ENCODE measurements at places on chromosomes 11 and 22.

- peak; percentile 84 for DNase-seq
Observed at GRCh38 chr11:117473481-117474091, 145.9 kb downstream of the CEP164 start.

- no peak for DNase-seq
Observed at GRCh38 chr22:33209930-33210784, 152.0 kb upstream of the SYN3 start.

- DNase-seq: no peak
Observed at GRCh38 chr11:46026606-46027293, 94.5 kb downstream of the PHF21A start.

DNA sequence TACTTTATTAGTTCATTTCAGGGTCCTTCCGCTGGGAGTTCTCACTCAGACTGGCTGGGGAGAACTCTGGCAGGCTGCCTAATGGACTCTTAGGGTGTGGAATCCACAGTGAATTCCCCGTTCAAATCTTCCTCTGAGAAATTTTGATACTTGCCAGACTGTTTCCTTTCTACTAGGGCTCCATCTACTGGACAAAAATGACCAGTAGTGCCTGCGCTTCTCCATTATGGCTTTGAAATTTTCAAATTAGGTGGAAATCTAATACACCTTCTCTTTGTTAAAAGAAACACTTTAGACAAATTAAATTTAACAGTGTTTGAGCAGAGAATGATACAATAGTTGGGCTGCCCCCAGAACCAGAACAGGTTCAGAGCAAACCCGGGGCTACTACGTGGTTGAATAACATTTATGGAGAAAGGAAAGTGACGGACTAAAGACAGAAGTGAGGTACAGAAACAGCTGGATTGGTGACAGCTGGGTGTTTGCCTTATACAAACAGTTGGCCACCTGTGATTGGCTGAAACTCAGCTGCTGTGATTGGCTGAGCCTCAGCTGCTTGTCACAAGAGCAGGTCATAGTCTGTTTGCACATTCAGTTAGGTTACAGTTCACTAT lies 52.9 kb upstream of the FDX1 start:
- peak; percentile 21 for DNase-seq

GRCh38 chr22:48639896-48640748 lies 1187.6 kb downstream of the BRD1 start:
- DNase-seq: no peak

- DNase-seq: no peak
Observed at GRCh38 chr11:40877981-40878380, 581.5 kb downstream of the LRRC4C start.

DNA sequence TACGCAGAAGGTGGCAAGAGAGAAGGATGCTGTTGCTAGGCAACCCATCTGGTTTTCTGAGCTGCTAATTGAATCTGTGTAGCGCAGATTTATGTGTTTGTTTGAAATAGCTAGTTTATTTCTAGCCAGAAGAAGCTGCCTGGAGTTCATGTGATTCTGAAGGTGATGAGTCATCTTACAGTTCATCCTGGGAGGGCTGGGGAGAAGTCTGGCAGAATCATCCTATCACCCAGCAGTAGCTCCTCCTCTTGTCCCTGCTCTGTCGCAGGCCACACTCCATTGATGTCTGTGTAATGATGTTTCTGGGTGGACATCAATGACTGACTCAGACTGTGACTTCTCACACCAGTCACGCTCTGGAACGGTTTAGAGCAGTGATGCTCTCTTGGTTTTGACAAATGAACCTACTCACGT lies 4.8 kb upstream of the FBXO7 start:
- no peak for DNase-seq

- no peak for DNase-seq
Observed at GRCh38 chr22:47796128-47796908, 1033.9 kb downstream of the TBC1D22A start.

DNA sequence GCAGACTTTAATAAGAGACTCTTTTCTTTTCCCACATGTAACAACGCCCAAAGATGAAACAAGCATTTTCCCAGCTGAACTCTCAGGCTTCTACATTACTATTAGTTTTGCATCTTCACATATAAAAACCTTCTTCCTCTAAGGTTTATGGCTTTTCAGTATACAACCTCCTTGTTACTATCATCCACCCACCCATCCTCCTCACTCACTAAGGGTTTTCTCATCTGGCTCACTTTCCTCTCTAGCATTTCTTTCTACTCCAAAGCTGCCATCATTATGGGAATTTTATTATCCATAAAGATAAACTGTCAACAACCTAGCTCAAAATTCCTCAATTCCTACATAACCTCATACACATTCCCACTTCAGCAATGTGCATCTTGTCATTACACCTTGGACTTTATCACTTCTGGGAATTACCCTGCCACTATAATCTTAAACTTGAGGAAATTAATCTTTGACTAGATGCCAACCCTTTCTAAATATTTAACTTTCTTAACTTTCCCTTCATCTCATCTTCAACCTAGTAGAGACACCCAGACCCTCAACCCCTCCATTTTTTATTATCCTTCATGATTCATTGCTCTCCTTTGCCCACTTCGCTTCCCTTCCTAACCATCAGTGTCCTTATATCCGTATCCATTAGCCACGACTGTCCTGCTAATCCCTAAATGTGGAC lies 30.9 kb downstream of the MTMR2 start:
- no peak for DNase-seq

DNA sequence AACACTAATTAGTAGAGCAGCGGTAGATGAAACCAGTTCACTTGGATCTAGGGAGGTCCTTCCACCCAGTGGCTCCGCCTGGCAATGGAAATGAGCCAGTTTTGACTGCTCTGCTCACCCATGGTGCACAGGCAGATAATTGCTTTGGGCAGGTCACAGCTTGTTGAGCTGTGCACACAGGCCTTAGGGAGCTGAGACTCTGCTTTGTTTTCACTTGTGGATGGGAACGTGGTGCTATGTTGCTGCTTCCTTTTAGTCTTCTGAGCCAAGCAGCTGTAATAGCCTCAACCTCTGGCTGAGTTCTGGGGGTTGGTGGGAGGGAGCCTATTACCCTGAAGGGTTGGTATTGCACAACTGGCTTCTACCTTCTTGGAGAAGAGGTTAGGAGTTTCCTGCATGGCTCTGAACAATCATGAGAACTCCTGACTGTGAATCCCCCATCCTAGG lies 262.3 kb upstream of the MTNR1B start:
- peak; percentile 74 for DNase-seq

GRCh38 chr11:20474882-20475517 lies 87.5 kb downstream of the PRMT3 start:
- DNase-seq: no peak

- no peak for DNase-seq
Observed at GRCh38 chr11:113255096-113255495, 59.3 kb upstream of the TTC12 start.

- no peak for DNase-seq
Observed at GRCh38 chr11:79059141-79059540, 381.7 kb downstream of the TENM4 start.

- DNase-seq: no peak
Observed at GRCh38 chr11:80638296-80638695, 1197.5 kb upstream of the TENM4 start.

DNA sequence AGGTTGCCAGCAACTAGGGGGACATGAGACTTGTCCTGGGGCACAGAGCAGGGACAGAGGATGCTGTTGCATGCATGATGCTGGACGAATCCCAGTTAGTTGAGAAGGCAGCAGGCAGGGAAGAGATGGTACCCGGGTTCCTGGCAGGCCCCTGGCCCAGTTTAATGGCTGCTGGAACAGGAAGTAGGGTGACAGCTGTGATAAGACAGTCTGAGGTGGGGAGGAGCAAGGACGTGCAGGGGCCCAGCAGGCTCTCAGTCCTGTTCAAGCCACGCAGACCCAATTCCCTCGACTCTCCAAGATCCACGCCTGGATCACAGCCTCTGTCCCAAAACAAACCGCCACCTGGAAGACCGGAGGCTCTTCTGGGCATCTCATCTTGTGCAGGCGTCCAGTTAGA lies 32.0 kb downstream of the LRRC10B start:
- no peak for DNase-seq

- DNase-seq: no peak
Observed at GRCh38 chr11:132486060-132486459, 1046.2 kb downstream of the OPCML start.

- DNase-seq: no peak
Observed at GRCh38 chr22:46587492-46588278, 32.5 kb upstream of the GRAMD4 start.

DNA sequence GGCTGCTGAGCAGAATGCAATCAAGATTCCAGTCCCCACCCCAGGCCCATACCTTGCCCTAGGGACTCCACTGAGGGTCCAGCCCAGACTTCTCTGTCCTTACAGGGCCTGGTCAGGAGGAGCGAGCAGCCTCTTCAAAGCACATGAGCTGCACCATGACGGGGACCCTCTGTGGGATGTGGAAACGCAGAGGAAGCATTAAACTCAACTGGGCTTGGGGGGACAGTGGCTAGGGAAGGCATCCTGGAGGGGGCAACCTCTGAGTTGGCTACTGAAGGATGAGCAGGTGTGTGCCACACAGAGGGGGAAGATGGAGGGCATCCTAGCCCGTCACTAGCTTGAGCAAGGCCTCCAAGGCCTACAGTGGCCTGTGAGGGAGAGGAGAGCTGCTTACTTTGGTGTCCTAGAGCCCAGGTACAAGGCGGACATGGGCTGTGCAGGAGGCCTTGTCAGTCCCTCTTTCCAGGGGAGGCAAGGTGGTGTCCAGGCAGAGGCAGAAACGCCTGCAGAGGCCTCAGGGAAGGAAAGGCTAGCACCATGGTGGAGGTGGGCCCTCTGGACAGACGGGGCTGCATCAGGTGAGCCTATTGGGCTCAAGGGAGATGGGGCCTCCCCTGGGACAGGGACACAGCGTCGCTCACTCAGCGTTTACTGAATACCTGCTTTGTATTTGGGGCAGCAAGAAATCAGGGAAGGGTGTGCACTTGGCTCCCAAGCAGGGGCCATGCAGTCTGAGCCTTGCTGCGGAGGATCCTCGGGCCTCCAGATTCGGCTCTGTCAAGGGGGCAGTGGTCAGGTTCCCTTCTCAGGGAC lies 14.3 kb downstream of the TTC38 start:
- no peak for DNase-seq

GRCh38 chr11:64723117-64723906 lies at the start of gene NRXN2:
TSS of gene NRXN2 (minus strand) at chr11:64723197. CDS start at chr11:64713699, 9,498 bp downstream.
- DNase-seq: peak; percentile 36

DNA sequence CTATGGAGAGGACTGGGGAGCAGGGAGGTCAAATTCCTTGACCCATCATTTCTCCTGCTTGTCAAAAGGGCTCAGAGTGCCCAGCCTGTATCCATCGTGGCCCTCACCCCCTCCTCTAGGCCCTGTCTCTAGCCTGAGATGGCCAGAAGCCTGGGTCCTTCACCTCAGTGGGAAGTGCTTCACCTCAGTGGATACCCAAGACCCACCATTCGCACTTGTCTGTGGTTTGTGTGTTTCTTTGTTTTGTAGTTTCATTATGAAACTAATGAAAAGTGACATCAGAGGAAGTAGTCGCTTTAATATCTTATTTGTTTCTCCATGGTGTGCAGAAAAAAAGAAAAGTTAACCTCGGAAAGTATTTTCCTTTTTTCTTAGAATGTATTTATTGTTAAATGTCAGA lies 194.0 kb upstream of the CADM1 start:
- no peak for DNase-seq

DNA sequence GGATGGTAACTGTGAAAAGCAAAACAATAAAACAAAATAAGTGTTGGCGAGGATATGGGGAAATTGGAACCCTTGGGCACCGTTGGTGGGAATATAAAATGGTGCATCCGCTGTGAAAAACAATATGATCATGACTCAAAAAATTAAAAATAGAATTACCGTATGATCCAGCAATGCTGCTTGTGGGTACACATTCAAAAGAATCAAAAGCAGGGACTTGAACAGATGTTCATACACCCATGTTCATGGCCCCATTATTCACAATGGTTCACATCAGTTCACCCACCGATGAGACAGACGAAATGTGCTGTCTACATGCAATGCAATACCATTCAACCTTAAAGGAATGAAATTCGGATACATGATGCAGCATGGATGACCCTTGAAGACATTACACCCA lies 1.2 kb upstream of the DERL3 start:
- no peak for DNase-seq

- no peak for DNase-seq
Observed at GRCh38 chr11:85257837-85258236, 369.3 kb downstream of the DLG2 start.

DNA sequence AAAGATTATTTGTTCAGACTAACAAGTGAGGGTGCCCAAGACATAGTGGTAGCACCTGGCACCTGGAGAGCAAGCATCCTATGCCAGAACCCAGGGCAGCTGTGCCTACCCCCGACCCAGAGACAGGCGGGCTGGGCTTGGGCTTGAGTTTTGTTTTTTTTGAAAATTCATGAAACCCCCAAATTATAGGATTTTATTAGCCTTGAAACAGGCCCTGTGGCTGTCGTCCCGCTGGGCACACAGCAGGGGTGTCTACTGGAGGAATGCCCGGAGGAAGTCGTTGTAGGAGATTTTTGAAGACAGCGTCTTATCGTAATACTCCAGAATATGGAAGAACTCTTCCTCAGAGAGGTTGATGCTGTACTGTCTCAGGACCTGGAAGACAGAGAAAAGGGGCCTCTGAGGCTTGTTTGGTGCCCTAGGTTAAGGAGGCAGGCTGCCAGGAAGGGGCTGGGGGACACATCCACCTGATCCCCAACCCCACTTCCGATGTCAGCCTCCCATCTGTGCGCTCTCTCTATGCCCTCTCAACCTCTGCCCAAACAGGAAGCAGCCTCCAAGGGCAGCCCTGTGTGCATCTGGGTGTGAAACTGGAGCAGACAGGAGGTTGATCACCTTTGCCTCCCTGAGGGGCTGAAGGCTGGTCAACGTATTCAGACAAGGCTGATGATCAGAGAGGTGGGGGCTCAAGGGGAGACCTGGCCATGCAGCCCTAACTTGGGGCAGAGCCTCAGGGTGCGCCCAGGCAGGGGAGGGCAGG lies 117.0 kb downstream of the MPPED1 start:
- no peak for DNase-seq

DNA sequence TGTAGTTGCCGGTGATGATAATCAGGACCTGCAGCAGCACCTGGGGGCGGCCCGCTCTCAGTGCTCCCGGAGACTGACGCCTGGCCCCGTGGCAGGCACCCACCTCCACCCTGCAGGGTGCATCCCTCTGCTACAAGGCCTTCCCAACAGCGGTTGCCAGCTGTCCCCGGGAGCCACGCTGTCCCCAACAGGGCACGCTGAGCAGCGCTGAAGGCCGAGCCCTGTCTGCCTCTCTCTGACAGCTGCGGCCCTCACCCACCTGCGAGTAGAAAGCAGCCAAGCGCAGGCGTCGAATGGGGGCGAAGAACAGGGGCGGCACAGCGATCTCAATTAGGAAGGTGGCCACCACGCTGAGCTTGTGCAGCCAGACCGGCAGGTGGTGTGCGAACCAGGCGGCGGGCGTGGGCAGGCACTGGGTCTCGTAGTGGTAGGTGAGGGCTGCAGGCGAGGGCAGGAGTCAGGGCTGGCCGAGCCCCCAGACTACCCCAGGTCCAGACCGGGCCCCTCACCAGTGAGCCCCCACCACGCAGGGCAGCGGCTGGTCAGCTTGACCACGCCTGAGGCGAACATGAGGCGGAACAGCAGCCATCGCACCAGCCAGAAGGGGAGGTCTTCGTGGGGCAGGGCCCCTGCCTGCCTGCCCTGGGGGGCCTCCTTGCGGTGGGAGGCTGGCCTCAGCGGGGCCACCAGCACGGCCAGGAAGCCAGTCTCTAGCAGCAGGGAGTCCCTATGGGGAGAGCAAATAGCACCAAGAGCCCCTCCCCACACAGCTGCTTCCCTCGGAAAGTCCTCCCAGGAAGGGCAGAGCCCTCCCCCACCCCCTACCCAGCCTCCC lies 1.5 kb downstream of the LMF2 start:
- no peak for DNase-seq

Measured in NCI-H187 (cell line).